ENCODE measurements at places on chromosomes 5 and 9.

GRCh38 chr9:89608641-89609335 is 4.0 kb downstream of the GADD45G start:
- DNase-seq: no peak

DNA sequence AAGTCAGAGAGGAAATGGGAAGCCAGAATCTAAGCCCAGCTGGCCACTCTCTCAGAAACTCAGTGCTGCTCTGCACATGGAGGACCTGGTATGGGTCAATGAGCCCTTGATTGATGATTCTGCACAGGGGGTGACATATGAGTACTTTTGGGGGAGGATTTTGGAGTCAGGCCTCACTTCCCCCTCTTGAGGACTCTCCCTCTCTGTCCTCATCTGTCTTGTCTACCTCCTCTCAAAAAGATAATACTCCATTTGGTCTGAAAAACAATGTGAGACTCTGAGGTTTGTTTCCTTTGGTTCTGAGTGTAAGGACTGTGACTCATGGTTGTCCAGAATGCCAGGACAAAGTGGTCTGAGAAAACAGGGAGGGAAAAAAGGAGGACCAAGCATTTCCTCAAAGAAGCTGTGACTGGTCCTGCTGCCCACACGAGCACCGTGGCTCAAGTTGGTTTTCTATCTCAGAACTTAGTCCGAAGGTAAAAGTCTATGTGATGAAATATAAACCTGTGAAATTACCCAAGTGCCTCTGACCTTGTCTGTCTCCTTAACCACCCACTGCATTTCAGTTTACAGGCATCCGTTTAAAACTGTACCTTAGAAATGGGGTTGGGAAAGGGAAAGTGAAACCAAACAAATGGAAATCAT is 11.1 kb downstream of the TTC39B start:
- no peak for DNase-seq

DNA sequence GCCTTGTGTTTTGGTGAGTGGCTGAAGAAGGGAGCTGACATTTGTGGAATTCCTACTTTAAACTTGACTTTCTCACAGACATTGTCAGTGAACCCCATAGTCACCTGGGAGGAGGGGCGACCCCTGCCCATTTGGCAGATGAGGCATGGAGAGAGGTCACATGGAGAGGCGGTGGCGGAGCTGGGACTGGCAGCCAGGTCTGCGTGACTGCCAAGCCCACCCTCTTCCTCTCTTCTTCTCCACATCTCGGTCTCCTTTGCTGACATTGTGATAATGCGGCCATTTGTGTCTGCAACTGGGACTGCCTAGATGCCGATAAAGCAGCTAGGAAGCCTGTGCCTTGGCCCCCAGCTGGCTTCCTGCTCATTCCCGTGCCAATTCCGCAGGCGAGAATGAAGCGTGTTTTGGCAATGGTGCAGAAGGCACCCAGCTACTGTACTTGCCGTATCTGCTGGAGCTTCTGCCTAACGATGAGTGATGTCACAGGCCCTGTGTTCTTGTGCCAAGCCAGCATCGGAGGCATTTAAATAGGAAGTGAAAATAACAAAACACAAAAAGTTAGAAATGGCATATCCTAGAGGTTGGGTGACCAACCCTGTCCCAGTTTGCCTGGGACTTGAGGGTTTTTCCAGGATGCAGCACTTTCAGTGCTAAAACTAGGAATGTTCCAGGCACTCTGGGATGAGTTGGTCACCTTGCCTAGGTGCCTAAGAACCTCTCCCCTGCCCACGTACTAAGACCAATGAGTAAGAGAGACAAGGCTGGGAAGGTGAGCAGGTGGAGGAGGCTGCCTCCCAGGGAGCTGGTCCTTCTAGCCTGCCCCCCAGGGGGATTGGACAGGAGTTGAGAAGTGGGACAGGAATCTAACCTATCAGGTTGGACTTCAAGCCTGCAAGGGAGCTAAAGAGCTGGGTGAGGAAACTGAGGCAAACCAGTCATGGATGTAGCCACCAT is 23.6 kb downstream of the OLFML2A start:
- no peak for DNase-seq

DNA sequence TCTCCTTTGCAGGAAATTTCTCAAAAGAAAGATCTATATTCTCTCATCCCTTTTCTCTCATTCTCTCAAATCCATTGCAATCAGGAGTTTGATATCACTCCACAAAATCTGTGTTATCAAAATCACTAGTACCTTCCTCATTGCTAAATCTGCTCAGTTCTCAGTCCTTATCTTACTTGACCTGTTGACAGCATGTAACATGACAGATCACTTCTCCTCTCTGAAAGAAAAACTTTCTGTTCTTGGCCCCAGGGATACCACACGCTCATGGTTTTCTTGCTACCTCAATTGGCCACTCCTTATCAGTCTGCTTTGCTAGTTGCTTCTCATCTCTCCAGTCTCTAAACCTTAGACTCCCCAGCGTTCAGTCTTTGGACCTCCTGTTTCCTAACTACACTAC is 22.1 kb downstream of the SRP19 start:
- DNase-seq: no peak

DNA sequence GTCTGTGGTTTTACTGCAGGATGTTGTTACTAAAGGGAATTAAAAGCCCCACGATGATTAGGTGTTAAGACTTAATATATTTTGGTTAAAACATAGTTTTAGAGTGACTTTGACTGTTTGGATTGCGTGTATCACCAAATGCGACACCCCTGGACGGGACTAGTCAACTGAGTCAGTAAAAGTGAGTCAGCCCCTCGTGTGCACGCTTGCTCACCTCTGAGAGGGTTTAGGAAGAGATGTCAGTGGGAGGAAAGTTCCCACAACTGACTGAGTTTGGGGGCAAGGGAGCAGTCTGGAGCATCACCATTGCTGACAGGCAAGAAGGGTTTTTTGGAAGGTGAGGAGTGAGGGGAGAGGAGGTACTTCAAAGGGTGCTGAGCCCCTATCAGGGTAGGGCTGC is 14.4 kb upstream of the DMRT3 start:
- no peak for DNase-seq

GRCh38 chr9:127786773-127787104 is 905 bp downstream of the CDK9 start:
- no peak for DNase-seq

- no peak for DNase-seq
Measured at GRCh38 chr5:146725025-146725424, 153.5 kb downstream of the PPP2R2B start.

DNA sequence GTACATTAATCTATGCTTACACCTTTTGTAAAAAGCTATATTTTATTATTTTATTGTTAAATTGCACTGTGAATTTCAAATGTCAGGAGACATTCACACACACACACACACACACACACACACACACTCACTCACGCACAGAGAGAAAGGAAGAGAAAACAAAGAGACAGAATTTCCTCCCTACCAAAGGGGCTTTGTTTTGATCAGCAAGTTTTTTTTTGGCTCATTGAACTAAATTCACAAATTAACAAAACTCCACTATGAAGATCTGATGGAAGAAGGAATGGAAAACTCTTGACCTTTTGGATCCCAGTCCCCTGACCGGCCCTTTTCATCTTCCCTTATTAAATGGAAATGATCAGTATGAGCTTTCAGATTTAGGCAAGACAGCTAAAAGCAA is 161.2 kb downstream of the PDE4D start:
- no peak for DNase-seq

DNA sequence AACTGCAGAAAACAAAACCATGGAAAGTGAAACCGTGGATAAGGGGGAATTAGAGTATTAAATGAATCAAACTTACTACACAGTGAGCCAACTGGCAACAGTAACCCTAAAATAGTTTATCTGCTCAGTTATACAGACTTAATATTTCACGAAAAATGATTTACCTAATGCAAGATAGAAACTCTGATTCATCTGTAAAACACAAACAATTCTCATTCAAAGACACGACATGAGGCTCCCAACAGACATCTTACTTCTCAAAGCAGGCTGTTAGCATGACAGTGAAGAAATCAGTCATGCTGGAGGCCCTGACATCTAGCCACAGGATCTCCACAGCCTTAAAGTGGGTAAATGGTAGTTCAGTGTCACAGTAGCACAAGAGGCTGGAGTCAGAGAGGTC is 131.2 kb downstream of the FBN2 start:
- no peak for DNase-seq

DNA sequence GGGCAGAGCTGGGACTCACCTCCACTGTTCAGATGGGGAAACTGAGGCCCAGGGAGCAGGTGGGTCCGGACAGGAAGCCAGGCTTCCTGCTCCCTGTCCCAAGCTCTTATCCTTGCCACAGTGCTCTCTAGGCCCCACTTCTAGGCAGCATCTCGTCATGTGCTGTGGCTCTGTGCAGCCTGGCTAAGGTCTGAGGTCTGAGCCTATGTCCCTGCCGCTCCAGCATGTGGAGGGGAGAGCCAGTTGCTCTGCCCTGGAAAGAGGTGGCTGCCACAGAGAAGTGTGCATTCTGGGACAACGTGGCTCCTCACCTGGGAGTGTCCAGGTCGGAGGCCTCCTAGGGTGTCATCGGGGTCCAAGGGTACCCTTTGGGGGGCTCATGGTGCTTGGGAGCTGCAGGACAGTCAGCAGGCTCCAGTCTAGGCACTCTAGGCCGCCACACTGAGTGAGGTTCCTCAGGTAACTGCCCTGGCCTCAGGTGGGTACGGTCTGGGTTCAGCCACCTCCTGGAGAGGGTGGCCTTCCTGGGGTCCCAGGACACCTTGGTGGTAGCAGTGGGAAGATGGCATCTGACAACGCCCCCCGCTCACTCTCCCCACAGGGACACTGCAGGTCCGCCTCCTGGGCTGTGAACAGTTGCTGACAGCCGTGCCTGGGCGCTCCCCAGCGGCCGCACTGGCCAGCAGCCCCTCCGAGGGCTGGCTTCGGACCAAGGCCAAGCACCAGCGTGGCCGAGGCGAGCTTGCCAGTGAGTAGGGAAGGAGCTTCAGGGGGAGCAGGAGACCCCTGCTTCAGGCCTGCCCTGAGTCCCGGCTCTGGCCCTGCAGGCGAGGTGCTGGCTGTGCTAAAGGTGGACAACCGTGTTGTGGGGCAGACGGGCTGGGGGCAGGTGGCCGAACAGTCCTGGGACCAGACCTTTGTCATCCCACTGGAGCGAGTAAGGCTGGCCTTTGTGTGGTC is 10.4 kb downstream of the PKN3 start:
- DNase-seq: no peak

GRCh38 chr5:113581388-113581787 is 67.9 kb downstream of the YTHDC2 start:
- no peak for DNase-seq

DNA sequence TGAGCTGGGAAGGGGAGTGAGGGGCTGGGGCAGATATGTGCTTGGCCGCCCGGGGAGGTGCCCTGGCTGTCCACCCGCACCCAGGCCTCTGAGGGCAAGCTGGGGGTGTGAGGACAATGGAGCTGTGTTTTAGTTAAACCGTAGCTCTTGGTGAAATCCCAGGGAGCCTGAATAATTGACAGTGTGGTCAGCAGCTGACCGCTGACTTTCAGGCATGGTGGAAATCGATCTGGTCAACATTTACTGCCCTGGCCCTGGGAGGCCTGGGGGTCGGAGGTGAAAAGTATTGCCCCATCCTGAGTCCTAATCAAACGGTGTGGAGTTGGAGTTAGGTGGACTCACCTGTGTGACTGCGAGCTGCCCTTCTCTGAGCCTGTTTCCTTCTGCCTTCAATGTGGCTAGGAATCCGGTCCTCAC is 31.2 kb upstream of the CRB2 start:
- DNase-seq: no peak

GRCh38 chr5:165321912-165322311 is 1816.5 kb downstream of the MAT2B start:
- no peak for DNase-seq

DNA sequence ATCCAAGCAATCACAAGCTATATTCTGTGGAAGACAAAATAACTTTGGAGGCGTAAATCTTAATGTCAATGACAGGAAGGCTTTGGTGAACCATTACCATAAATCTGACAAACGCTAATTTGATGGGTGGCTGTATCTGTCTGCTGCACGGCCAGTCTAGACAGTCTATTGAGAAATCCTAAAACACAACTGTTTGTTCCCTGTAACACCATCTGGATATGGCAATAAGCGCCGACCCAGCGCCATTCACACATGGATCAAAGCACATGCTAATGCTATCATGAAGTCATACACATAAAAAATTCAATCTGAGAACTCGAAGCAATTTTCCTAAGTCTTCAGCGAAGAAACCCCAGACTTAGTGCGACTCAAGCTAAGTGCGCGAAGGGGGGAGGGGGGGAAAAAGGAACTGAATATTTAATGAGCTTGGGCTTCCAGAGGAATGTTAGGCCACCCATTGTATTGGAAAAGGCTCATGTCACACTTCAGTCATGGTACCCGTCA is 95.1 kb downstream of the ARL15 start:
- no peak for DNase-seq

- DNase-seq: no peak
Measured at GRCh38 chr9:21660976-21661375, 141.5 kb upstream of the MTAP start.

GRCh38 chr5:126965061-126965475 is 65.3 kb downstream of the MARCHF3 start:
- no peak for DNase-seq

- DNase-seq: no peak
Measured at GRCh38 chr9:129561594-129562281, 59.2 kb downstream of the C9orf50 start.

GRCh38 chr9:81971727-81972126 is 16.8 kb upstream of the SPATA31D1 start:
- no peak for DNase-seq

DNA sequence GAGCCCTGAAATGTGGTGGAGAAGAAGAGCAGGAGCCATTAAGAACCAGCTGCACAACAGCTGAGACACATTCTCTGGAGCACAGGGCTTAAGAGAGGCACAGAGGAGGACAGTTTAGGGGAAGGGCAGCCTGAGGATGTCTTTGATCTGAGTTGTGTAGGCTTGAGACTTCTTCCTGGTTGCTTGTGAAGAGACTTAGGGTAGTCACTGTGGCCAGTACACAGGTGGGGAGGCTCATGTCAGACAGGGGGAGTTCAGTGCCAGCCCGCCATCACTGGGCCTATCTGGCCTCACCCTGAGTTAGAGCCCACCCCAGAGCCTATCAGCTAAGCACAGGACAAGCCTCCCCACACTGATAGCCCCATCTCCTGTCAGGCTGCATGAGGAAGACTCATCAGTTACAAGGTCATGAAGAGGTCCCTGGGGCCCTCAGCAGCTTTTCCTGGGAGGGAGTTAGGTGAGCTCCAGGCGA is 19.8 kb downstream of the SLC22A4 start:
- DNase-seq: no peak

DNA sequence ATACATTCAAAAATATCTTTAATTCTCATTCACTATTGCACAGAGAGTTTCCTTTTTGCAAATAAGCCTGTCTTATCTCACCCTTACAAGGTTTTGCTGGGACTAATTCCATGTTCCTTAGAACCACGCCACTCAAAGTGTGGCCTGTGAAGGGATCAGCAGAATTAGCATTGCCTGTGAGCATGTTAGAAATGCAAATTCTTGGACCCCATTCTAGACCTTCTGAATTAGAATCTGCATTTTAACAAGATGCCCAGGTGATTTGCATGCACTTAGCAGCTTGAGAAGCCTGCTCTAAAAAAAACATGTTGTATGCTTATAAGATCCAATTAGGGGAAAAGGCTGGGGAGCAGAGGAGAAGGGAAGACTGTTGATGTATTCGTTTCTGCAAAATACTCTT is 460.0 kb downstream of the NTRK2 start:
- no peak for DNase-seq

- DNase-seq: no peak
Measured at GRCh38 chr5:133785182-133785581, 172.8 kb upstream of the FSTL4 start.

Measured in 8988T (cell line).